ENCODE measurements at places on chromosomes 6 and 20.

DNA sequence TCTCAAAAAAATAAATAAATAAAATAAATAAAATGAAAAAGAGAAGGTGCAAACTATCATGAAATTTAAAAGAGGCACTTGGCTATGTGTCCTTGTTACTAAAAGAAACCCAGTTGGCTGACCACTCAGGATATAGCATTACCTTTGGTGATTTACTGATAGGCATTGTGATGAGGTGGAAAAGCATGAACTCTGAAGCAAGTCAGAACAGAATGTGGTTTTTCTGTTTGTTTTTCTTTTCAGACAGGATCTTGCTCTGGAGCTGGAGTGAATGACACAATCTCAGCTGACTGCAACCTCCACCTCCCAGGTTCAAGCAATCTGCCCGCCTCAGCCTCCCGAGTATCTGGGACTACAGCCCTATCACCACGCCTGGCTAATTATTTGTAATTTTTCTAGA is 31.9 kb downstream of the ZNF184 start:
- no peak for DNase-seq

- DNase-seq = peak; percentile 90
These were observed 966 bp upstream of the REV3L start for GRCh38 chr6:111483736-111484632.

DNA sequence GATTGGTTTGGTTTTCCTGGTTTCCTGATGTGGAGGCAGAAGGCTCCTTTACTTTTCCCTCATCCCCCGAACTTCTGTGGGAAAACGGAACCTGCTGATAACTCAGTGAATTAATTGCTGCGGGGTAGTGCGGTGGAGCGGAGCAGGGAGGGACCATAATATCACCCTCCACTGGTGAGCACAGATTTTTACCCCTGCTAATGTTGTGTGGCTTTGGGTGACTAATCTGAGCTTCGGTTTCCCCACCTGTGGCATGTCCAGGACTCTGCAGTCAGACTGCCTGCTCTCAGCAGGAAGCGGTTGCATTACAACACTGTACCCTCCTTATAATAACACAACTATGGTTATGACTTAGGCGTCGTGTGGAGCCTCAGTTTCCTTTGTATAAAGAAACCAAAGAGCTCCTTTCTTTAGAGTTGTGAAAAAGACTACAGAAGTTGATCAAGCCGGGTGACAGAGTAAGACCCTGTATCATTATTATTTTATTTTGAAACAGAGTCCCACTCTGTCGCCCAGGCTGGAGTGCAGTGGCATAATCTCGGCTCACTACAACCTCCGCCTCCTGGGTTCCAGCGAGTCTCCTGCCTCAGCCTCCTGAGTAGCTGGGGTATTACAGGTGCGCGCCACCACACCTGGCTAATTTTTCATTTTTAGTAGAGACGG is 2.2 kb upstream of the ID1 start:
- DNase-seq = no peak

DNA sequence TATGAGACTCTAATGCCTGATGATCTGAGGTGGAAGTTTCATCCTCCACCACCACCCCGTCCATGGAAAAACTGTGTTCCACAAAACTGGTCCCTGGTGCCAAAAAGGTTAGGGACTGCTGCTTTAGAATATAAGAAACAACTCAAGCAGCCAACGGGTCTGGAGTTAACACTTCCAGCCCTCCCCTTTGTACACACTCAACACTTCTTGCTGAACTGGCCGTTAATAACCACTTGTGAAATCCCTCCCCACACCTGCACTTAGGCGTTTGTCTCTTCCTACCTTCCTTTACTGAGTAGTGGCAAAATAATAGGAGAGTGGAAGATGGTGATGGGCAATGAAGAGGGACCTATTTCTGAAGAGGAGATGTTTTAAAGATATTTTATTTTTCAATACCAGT is 10.5 kb downstream of the SAYSD1 start:
- no peak for DNase-seq

- no peak for DNase-seq
These were observed 23.0 kb downstream of the ERGIC3 start for GRCh38 chr20:35564905-35565304.

DNA sequence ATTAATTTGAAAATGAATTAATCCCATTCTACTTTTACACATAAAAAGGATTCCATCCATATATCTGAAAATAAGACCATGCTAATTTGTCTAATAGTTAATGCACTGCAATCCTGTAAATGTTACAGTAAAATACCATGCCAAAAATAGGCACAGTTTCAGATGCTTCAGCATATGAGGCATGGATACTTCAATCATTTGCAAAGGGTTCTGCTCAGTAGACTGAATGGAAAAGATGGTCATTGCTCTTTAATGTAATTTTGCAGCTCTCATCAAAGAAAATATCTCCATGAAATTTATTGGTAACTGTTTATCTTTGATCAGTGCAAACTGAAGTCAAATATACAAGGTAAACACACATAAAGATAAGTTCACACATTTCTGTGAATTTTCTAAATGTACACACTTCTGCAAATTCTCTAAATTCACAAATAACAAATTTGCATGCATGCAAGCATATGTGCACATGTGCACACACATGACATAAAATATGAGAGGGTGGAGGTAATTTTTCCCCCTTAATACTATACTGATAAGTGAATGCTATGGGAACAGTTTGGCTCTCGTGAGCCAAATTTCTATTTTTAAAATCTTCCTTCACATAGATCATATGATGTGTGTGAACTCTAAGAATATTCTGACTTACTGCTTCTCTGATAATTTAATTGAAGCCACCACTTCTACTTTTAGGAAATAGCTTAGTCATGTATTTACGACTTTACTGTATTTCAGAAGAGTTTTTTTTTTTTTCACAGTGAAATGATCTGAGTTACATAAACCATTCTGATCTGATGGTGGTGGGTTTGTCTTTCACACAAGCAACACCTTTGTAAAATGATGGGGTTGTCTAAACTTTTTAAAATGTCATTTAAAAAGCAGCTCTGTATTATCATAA is 996.8 kb upstream of the CITED2 start:
- no peak for DNase-seq

DNA sequence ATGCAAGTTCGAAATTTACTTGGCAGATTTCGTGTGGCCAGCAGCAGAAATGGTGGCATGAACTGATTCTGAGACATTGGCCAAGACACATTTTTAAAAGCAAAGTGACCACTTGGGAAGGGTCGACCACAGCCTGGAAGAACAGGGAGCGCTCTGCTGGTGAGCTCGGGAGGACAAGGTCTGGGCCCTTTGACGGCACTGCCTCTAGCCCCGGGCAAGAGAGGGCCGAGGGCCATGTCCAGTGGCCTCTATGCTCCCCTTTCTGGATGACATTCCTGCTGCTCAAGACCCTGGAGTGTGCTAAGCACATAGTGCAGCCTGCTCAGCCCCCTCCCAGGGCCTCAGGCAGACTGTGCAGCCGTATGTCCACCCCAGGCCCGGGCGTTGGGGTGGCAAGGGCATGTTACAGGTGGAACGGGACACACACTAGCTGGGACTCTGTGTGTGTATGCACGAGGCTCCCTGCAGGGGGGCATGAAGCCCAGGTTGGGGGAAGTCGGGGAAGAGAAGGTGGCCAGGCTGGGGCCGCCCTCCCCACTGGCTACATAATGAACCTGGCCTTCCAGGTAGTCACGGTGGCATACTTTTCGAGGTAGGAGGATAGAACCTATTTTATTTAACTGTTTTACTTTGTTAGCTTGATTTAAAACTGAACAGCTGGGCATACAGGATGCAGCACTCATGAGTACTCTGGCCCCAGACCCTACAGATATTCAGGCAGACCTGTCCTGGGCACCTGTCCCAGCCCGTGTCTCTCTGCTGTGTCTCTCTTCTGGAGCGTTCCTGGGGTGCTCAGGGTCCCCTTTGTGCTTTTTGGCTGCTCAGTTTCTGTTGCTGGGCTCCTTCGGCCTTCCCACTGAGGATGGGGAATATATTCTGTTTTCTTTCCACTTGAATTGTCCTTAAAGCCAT is 6.4 kb downstream of the SYNJ2 start:
- DNase-seq = no peak

DNA sequence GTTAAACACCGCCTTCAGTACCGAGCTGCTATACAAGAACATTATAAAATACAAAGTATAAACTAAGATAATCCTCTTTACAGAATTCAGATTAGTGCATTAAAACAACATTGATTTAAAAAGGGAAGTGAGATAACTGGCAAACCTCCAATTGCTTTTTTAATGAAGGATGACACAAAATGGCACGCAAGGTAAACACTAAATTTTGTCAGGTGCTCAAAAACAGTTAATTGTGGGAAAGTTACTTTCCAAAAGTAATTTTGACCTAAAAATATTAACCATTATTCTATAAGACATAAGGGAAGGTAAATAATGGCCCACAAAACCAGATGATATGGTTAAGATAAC is 53.3 kb downstream of the STX7 start:
- DNase-seq = no peak

DNA sequence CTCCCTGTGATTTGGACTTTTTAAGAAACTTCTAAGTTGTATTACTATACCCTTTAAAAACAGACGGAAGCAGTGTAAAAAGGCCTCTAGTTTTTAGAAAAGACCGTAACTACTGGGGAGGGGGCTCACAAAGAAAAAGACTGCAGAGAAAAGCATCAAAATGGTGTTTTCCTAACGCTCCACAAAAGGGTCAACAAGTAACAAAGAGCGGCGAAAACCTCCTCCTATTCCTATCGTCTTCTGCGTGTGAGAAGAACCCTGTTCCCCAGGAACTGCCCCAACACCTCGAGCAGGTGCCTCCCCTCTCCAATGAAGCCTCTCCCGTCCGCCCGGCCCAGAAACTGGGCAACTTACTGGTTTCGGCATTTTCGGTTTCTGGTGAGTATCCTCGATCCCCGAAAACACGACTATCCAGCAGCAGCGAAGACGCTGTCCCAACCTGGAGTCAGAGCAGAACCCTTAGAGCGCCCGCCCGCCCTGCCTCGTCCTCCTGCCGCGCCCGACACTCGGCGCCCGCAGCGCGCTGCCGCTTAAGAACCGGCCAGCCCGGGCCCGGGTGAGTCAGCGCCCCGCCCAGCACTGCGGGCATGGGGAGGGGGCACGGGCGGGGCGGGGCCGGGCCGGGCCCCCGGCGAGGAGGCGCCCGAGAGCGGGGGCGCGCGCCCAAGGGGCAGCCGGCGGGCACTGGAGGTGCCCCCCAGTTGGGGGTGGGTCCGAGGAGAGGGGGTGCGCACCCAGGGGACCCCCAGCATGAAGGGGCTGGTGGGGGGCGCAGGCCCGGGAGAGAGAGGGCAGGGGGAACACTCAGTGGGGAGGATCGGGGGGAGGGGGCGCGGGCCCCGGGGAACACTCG is 1.2 kb downstream of the EZR start:
- DNase-seq = peak; percentile 80

GRCh38 chr20:61790116-61790827 is 275.4 kb downstream of the TAF4 start:
- no peak for DNase-seq

DNA sequence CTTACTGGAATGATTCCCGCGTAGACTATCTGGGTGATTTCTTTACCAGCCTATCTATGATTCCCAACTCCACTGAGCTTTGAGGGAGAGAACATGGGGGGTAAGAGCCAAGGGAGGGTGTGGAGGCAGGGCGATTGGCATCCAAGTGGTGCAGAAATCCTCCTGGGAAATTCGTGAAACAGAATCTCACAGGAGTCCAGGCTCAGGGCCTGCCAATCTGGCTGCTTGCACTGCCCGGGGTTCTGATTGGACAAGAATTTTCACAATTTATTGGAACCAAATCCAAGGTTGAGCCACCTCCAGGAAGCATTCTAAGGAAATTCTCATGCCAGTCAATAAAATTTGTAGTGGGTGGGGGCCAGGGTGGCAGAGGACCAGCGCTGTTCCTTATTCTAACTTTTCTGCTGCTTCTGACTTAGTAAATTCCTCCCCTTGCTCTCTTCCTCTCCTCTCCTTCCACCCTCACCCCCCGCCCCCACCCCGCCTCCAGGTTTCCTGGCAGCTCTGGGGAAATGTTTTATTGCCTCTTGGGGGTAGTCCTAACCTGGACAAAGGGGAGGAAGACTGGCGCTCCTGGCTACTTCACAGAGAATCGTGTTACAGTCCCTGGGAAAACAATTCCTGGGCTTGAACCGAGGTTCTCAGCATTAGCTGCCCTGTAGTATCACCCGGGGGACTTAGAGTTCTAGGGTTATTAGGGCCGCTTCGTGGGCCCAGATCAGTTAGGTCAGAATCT is 3.1 kb downstream of the BMP6 start:
- no peak for DNase-seq

DNA sequence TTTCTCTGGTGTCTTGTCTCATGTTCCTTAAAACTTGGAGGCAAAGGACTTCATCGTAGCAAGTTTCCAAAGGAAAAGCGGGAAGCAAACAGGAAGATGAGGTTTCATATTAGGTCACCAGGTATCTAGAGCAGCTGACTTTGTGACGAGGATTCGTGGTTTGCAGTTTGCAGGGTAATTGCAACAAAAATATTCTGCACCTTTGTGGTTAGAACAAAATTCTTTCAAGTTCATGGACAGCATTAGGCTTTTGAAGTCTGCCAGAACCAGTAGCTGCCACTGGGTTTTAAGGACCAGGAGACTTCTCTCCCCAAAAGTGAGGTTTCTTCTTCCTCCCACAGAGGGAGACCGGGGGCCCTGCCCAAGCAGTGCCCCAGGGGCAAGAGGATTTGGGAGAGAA is 63.4 kb downstream of the RPP40 start:
- no peak for DNase-seq

GRCh38 chr20:59603176-59603575 is 1.2 kb upstream of the PHACTR3 start:
- no peak for DNase-seq

- DNase-seq = no peak
These were observed 188.2 kb upstream of the QKI start for GRCh38 chr6:163226181-163226835.

DNA sequence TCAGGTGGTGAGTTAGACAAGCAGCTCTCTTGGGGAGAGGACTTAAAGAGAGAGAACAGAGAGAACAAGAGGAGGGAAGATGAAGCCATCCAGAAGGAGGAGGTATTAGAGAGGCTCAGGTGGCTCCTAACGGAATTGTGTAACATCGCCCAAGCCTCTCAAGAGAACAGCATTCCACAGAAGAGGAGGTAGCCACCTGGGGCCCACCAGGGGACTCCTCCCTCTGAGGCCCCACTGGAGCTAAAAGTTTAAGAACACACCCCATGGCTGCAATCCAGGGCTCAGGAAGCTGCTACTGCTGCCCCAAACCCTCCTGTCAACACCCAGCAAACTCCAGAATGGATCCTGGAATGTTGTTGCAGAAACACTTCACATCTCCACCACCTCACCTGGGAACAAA is 23.6 kb upstream of the MDFI start:
- no peak for DNase-seq

DNA sequence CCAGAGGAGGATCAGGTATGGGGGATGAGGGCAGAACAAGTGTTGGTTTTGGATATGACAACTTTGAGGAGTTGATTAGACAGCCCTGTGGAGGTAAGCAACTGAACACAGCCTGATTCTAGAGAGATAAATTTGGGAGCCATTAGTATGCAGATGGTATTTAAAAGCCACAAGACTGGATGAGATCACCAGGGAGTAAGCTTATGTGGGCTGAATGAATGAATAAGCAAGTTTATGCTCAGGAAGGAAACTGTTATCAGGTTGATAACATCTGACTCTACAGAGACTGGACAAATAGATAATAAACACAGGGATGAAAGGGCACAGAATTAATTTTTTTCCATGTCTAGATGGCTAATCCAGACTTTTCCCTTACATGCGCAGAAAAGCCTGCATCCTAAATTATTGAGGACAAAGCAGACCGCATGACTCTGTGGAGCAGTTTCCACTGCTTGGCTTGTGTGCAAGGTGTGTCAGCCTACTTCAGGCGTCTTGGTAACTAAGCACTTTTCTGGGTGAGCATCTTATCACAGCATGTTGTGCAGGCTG is 150.6 kb downstream of the GJA10 start:
- DNase-seq = no peak

Data from large intestine (tissue), 12 donors.